ENCODE measurements at places on chromosomes 7 and 10.

GRCh38 chr10:43156590-43157341 is 18.5 kb downstream of the CSGALNACT2 start:
- DNase-seq: no peak

GRCh38 chr7:8190119-8190895 is 71.7 kb downstream of the ICA1 start:
- DNase-seq: peak; percentile 26

DNA sequence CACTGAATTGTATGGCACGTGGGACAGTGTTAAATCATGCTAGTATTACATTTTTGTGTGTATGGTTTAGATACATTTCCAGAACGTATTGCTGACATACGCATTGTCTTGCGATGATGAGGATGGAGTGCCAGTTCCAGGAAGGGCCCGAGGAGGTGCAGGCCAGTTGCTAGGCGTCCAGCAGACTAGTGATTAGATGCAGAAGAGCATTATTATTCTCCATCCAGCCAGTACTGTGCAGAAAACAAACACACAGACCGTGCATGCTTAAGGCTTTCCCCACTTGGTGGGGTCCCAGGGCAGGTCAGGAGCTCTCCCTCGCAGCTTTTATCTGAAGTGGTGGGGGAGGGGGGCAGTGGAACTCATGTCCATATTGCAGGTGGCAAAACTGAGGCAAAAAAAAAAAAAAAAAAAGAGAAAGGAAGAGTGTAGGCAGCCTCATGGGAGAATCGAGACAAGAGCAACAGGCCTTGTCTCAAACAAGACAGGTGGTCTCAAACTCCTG is 189.2 kb downstream of the CAMK1D start:
- DNase-seq: no peak

GRCh38 chr10:76665029-76665428 is 972.6 kb downstream of the KCNMA1 start:
- no peak for DNase-seq

DNA sequence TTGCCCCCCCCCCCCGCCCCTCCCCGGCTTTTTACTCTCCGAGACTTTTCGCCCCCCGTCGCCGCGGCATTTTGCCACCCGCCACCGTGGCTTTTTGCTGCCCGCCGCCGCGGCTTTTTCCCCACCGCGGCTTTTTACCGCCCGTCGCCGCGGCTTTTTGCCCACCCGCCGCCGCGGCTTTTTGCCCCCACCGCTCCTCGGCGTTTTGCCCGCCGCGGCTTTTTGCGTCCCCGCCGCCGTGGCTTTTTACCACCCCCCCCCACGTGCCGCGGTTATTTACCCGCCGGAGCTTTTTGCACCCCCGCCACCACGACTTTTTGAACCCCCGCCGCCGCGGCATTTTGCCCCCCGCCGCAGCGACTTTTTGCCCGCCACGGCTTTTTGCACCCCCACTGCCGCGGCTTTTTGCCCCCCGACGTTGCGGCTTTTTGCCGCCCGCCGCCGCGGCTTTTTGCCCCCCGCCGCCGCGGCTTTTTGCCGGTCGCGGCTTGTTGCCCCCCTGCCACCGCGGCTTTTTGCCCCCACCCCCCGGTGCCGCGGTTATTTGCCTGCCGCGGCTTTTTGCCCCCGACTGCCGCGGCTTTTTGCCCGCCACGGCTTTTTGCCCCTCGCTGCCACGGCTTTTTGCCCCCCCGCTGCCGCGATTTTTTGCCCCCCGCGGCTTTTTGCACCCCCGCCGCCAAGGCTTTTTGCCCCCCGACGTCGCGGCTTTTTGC is 461.1 kb downstream of the ZNF33B start:
- peak; percentile 8 for DNase-seq

- DNase-seq: no peak
These were observed 118.3 kb upstream of the ZNF438 start for GRCh38 chr10:31149835-31150512.

DNA sequence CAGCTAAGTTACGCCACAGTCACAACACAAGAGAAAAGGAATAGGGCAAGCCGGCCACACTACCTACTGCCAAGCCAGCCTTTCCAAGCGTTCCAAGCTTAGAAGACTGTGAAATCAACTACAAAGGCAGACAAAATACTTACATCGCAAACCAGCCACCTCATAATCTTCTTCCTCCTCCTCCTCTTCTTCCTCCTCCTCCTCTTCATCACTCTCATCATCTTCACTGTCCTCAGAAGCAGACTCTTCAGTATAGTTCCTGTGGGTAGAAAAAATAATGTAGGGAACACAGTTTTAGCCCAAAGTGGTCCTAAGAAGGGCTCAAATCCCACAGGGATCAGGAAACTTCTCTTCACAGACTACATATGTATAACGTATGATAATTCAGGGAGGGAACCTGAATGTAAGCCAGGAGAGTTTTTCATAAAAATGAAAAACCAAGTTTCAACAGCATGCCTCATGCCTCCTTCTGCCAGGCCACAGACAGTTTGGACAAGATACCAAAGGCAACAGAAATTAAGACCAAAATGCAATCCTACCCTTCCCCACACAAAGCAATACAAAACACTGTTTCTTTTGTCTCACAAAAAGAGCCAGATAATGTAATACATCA is 13.6 kb downstream of the FZD9 start:
- no peak for DNase-seq

GRCh38 chr7:90239625-90240228 is 5.2 kb upstream of the CFAP69 start:
- DNase-seq: no peak

DNA sequence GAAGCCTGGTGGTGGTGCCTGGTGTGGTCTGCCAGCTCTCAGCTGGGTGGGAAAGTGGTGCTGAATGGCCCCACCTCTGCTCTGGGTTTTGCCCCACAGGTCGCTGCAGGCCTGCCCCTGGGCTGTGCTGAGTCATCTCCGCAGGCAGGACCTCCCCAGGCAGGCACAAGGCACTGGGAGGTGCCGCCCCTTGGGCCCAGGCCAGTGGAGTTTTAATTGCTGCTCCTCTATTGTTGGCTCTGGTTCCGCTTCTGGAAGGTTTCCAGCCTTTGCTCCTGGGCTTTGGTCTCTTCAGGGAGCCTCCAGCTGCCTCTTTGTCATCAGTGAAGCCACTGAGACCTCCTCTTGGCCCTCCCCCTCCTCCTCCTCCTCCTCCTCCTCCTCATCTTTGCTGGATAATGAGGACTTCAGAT is 180.3 kb upstream of the GRB10 start:
- peak; percentile 28 for DNase-seq

DNA sequence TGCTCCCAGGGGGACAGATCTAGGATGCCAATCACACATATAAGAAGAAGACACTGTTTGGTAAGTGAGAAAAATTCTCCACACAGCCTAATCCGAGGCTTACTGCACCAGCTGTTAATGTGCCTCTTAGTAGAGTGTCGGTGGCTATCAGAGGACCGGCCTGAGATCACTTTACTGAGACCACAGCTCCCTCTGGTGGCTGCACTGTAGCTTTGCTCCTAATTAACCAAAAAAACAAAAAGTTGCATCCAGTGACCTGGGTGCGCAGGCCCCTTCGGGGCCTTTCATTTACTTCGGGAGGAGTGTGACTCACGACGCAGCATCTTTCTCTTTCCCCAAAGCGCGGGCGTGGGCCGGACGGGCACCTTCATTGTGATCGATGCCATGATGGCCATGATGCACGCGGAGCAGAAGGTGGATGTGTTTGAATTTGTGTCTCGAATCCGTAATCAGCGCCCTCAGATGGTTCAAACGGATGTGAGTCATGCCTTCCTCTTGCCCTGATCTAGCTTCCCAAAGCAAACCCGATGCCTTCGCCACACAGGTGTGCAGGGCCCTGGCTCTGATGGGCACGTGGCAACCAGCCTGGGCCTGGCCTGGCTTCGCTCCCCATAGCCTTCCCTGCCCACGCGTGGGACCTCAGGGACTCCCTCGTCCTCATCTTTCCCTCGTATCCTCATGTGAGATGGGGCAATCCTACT is 56.7 kb downstream of the MKI67 start:
- peak; percentile 82 for DNase-seq

Measured in HEK293T (cell line).